ENCODE measurements at places on chromosomes 16 and 17.

- DNase-seq, result no peak
These were observed 168.7 kb downstream of the MRTFB start for GRCh38 chr16:14239791-14240190.

GRCh38 chr17:9817086-9817485 is 4.8 kb downstream of the GSG1L2 start:
- DNase-seq, result peak; percentile 58

DNA sequence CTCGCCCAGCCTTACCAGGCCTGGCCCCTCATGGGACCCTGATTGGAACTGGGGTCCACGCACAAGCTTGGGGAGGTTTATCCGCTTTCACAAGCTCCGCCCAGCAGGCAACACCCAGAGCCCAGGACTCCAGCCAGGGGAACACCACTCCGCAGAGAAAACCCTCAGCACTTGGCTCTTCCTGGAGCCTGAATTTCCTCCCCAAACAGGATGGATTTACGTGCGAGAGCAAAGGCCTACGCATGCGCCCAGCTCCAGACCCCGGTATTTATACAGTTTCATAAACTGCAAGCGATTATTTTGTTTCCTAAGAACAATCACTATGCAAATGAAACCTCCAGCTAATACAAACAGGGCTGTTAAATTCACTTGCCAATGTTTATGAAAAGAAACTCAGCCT is 22.8 kb downstream of the ZNF423 start:
- no peak for DNase-seq

DNA sequence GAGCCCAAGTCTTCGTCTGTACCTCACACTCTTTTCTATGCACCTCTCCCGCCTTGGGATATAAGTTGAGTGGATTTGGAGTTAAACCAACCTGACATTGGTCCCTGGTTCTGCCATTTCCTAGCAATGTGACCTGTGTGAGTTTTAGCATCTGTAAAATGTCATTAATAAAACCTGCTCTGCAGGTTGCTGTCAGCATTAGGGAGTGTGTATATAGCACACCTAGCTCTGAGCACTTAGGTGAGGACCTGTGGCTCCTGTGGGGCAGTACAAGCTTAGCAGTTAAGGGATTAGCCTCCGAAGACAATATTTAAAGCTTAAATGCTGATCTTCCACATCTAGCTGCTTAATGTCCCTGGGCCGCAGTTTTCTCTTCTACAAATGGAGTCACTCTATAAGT is 248.0 kb downstream of the TMEM114 start:
- DNase-seq, result no peak

DNA sequence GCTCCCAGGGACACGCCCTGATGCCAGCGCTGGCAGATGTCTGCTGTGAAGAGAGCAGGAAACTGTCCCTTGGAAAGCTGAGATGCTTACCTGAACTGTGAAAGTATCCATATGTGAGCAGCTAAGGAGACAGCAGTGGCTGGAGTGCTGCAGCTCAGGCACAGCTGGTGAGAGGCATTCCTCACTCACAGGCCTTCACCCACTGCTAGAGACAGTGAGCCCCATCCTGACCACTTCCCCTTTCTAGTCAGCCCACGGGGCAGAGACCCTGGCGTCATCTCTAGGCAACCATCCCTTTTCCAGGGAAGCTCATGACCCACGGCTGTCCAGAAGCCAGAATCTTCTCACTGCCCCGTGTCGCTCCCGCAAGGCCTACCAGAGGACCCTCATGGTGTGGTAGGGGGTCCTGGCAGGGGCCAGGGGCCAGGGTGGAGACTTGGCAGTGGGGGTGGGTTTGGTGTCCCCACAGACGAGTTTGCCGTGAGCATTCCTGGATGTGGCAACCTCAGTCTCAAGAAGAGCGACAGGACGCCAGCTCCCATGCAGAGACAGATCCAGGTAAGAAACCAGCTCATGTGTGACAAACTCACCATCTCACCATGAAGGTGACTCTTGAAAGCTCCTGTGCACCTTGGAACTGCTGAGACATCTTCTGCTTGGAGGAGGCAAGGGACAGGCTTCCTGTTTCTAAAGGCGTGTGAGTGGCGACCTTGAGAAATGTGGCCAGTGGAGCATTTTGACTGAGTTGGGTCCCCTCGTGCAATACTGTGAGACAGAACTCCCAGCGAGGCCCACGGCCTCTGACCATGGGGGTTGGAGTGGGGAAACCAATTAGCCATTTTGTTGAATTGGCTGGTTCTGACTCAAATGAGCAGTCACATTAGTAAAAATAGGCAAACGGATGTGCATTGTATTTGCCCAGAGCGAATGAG is at the start of gene SCIMP:
Gene SCIMP (minus strand): TSS at position 216 of the 932 bp plus-strand sequence. CDS start 105 bp downstream, at position 111.
- no peak for DNase-seq

DNA sequence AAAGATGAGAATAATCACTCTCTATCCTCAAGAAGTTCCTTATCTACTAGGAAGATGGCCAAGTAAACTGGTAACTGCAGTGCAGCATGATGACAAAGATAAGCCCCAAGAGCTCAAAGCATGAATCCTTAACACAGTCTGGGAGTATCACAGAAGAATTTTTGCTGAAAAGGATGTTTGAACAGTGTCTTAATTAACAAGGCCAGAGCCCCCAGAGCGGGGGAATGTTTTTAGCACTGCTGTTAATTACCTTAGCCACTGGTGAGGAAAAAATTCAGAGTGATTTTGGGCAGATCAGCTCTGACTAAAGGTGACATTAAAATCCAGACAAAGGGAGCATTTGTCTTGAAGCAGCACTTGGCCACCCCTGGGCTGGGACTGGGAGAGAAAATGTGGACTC is 30.1 kb downstream of the ADAMTS18 start:
- no peak for DNase-seq

- DNase-seq, result no peak
These were observed 304.5 kb downstream of the CPPED1 start for GRCh38 chr16:12499032-12499745.

- DNase-seq, result no peak
These were observed 247.9 kb upstream of the SOX9 start for GRCh38 chr17:71872843-71873485.

- DNase-seq, result no peak
These were observed 40.0 kb downstream of the TBC1D16 start for GRCh38 chr17:79995696-79996095.

- no peak for DNase-seq
These were observed 2.0 kb upstream of the CCL11 start for GRCh38 chr17:34283571-34283970.
